ENCODE measurements at places on chromosomes 4 and X.

GRCh38 chr4:142243255-142243654, 602.8 kb downstream of the INPP4B start:
- DNase-seq = no peak

DNA sequence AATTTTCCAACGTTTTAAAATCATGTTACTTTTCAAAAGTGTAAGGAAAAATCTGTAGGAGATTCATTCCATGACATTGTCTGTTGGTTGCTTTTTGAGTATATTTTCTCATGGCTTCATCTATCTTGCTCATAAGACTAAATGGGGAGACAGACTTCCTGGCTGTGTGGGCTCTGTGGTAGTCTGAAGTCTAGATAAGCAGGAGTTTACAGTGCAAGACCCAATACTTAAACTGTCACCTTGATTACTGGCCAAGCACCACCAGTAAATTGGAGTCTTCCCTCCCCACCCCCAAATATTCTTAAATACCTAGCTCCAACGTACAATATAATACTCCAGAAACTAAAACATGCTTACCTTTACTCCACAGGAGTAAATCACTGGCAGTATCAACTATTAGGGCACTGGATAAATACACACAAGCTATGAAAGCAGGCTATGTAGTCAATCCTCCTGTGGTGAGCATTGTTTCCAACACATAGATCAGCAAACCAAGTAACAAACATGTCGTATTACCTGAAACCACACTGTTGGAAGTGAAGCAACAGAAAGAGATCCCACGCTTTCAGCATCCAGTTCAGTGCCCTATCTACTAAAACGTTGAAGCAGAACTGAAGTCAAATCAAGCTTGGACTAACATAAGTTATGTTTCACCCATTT, 6.2 kb downstream of the HNRNPD start:
- no peak for DNase-seq

DNA sequence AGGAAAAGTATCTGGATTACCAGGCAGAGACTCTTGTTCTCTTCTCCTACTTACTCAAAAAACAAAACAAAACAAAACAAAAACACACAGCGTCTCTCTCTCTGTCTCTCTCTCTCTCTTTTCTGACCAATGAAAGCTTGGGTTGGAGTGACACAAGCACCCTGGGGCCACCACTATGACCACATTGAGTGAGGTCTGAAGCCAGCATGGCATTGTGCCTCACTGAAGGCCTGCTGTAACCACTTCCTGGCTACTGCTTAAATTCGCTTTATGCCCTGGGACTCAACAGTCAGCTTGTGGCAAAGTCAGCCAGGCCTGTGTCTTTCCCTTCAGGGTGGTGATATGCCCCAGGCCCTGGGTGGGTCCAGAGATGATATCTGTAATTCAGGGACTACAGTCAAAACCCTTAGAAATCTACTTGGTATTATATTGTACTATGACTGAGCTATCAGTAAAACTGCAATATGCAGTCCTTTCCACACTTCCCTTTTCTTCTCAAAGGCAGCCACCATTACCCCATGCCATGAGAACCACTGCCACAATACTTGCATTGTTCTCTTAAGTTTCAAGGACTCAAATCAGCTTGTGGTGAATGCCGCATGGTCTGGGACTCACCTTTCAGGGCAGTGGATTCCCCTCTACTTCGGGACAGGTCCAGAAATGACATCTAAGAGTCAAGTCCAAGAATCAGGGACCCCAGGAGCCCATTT, 606.8 kb upstream of the KLHL4 start:
- no peak for DNase-seq

DNA sequence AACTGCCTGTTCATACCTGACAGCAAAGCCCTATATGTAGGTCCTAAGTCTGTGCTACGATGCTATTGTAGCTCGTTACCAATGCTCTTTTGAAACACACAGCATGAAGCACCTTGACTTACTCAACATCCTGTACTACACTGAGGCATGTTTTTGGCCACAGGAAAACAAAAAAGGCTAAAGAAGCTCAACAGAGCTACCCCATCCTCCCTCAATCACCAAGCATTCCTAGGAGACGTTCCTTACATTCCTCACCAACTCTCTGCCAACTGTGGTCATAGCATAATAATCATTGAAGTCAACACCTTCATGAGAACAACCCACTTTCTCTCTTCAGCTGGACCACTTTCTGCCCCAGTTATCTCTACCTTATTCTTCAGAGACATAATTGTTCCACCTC, 73.7 kb upstream of the SLC25A43 start:
- DNase-seq = no peak

GRCh38 chrX:79452881-79453280, 85.7 kb upstream of the ITM2A start:
- no peak for DNase-seq

DNA sequence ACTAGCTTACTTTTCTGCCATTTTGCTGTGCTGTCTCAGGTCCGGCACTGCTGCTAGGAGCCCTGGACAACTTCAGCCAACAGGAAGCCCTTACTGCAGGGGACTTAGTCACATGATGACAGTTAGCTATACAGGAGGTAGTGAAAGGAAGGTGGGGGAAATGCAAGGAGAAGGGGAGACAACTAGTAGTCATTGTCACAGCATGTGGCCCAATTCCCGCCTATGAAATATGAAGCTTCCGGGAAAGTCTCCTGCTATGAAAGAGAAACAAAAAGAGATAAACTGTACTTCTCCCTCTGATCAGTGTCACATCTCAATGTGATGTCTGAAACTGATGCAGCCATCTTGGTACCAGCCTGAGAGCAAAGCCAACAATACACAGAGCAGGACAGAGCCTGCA, 71.6 kb downstream of the AMELX start:
- DNase-seq = no peak

GRCh38 chr4:2818351-2818939, 25.2 kb upstream of the ADD1 start:
- DNase-seq = no peak

- DNase-seq = peak; percentile 6
Measured at GRCh38 chrX:123339221-123339905, 155.3 kb downstream of the GRIA3 start.

DNA sequence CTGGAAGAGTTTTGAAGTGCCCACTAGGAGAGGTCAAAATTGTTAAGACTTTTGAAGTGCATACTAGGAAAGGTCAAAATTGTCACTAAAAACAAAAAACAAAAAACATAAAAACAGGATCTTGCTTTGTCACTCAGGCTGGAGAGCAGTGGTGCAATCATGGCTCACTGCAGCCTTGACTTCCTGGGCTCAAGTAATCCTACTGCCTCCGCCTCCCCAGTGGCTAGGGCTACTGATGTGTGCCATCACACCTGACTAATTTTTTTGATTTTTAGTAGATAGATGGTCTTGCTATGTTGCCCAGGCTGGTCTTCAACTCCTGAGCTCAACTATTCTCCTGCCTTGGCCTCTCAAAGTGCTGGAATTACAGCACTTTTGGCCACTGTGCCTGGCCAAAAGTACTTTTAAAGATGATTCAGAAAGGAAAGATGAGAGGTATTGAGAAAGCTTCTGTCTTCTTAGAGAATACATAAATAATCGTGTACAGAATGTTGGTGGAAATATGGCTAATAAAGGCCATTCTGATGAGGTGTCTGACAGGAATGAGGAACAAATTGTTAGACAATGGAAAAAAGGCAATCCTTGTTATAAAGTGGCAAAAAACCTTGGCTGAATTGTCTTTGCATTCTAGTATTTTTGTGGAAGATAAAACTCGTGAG, 43.3 kb upstream of the STX18 start:
- DNase-seq = peak; percentile 32

DNA sequence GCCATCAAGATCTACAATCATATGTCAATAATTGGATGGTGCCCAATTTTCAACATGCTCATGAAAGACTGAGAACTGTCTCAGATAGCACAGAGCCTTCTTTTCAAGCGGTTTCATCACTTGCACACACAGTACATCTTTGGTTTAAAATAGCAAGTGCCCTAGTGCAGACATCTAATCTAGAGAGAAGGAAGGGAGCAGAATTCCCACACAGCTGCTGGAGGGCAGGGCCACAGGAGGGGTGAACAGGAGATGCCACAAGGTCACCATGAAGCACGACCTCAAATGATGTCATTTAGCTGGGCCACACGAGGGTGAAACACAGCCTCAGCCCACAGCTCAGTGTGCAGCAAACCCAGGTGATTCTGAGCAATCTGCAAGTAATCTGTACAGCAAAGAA, 24.3 kb downstream of the LEF1 start:
- no peak for DNase-seq

- no peak for DNase-seq
Measured at GRCh38 chr4:41509451-41509866, 28.5 kb upstream of the LIMCH1 start.

- no peak for DNase-seq
Measured at GRCh38 chrX:130093271-130093670, 17.0 kb downstream of the ELF4 start.

DNA sequence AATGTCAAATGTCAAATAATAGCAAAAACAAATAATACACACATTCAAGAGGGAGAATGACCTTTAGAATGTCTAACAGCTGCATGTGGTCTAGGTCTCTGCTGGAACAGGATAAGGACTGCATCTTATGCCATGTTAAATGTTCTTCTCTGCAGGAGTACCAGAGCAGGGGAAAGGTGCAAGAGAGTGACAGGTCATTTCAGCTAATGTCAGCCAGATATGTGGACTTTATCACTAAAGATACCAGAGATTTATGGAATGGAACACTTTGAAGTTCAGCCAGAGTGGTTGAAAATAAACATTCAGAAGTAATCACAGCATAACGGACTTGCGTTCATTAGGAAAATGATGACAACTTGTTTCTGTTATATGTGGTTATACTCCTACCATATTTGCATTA, 24.3 kb downstream of the GRID2 start:
- DNase-seq = no peak

DNA sequence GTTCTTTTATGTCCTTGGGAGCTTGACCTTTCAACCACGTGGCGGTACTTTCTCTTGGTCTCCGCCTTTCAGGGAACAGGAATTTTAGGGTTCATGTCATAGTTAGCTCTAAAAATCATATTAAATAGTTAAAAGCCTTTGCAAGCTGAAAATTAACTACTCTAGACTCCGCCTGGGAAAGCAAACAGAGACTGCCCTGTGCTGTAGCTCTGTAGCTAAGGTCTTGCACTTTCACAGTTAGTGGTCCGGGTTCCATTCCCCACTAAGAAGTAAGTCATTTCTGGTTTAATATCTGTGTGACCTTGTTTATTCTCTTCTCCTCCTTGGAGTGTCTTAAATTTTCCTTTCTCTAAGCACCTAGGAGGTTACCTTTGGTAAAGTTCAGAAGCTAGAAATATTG, 118.2 kb downstream of the PHF8 start:
- DNase-seq = no peak

DNA sequence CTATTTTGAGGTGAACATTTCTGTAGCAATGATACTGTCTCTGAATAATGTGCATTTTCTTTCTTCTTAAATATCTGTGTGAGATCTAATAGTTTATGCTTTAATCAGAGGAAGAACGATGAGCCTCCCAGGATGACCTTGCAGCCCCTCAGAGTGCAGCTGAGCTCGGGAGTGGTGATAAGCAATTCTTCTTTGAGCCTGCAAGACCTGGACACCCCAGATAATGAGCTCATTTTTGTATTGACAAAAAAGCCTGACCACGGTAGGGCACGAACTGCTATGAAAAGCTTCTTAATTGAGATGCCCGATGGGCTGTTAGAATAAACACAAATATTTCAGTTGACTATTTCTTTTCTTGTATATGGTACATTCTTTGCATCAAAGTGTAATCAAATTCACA, 105.0 kb upstream of the ANXA3 start:
- DNase-seq = no peak

DNA sequence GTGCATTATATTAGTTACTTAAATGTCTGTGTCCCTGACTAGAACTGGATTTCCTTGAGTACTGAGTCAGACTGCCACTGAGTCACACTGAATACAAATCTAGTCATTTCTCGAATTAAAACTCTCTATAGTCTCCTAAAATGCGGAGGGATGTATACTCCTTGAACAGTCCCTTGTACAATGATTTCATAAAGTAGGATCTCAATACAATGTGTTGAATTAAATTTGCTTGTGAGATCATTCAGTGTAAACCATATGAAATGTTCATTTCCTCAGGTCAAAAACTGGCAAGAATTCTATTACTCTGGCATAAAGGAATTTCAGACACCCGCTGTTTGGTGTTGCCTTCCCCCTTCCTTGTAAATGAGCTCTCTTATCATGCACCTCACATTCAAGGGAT, 17.5 kb upstream of the FAM241A start:
- DNase-seq = peak; percentile 55

DNA sequence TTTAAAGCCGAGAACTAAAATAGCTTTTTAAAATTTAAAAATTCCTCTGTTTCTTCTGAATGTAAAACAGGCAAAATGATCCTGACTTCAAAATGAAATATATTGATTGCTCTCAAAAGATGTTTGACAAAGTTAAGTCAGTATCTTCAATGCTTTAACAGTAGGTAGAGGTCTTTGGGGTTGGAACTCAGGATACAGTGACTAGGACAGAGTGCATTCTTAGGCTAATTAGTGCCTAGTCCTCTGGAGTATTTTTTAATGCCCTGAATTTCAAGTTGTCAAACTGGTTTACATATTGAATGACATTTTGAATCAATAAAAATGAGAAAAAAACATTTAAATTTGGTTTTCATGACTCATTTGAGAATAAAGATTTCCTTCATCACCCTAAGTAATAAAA, 877.3 kb downstream of the ADGRL3 start:
- no peak for DNase-seq

GRCh38 chrX:31063114-31063513, 8.7 kb downstream of the FTHL17 start:
- DNase-seq = no peak

DNA sequence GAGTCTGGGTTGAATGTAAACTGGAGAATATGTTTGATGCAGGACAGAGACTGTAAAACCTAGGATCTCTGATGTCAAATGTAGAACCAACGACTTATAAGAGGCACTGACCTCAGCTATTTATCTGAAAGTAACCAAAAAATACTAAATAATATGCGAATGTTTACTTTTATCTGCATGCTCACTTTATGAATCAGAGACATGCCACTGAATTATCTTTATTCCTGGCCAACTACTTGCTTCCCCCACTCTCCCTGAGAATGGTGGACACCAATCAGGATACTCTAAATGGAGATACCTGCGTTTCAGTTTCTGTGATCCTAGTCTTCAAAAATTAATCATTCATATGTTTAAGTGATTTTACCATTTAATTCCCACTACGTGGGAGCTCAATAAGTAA, 1038.4 kb upstream of the PABPC4L start:
- DNase-seq = no peak

GRCh38 chr4:94407846-94408245, 43.9 kb upstream of the PDLIM5 start:
- DNase-seq = peak; percentile 27
